ENCODE measurements at places on chromosomes 13 and 19. TPM values are rescaled to one million over a fixed set of nuclear protein-coding genes. Genes with fewer than 3 reads are reported as not detected.

DNA sequence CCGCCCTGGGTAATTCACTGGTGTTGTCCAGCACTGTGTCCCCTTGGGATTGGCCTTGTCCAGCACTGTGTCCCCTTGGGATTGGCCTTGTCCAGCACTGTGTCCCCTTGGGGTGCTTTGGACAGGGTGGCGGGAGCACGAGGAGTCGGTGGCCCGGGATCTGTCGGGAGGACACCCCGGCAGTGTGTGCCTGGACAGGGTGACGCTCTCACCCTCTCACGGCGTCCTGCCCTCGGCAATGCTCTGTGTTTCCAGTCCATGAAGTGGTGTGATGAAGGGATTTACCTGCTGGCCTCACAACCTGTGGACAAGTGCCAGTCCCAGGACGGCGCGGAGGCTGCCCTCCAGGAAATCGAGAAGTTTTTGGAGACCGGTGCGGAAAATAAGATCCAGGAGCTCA lies 29.9 kb upstream of the F7 start:
- peak; percentile 31 for DNase-seq

Gene PRSS57
- total RNA-seq: not detected

Gene SLITRK6
- total RNA-seq: 5.1 TPM

Gene KCNJ14
- 0.71 TPM for total RNA-seq

- peak; percentile 95 for DNase-seq
Measured at GRCh38 chr19:6765738-6766356, 1.4 kb downstream of the SH2D3A start.

Data from lower lobe of right lung (tissue), 2 donors.